Activated CD8-positive, alpha-beta T cell treated with anti-CD3 and anti-CD28 coated beads for 36 hours (primary cell): ENCODE measurements at places on chromosomes 4 and X. TPM values are rescaled to one million over a fixed set of nuclear protein-coding genes. Genes with fewer than 3 reads are reported as not detected.

Gene PAGE4
- total RNA-seq: not detected

Gene POU4F2
- not detected for total RNA-seq

Gene TMEM128
- 20.6 TPM for total RNA-seq

Gene NHSL2
- 0.88 TPM for total RNA-seq

Gene PRR27
- total RNA-seq: not detected

Gene NDNF
- 0.34 TPM for total RNA-seq

Gene NHS
- 7.3 TPM for total RNA-seq

Gene MAP7D2
- 0.20 TPM for total RNA-seq

Gene PGAM4
- 1.3 TPM for total RNA-seq

Gene HSFX3
- total RNA-seq: not detected

DNA sequence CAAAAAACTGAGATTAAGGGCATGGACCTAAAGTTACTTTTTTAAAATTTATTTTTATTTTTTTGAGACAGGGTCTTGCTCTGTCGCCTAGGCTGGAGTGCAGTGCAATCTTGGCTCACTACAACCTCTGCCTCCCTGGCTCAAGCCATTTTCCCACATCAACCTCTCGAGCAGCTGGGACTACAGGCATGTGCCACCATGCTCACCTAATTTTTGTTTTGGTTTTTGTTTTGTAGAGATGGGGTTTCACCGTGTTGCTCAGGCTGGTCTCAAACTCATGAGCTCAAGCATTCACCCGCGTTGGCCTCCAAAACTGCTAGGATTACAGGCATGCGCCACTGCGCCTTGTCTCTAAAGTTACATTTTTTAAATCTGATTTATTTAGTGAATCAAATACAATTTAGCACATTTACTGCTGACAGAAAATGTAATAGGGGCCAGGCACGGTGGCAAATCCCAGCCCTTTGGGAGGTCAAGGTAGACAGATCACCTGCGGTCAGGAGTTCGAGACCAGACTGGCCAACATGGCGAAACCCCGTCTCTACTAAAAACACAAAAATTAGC, 38.3 kb downstream of the GUCY1A1 start:
- H3K36me3 ChIP-seq: no peaks in the 10 kb centered on the region
- H3K27ac ChIP-seq: no peak overlapping the region
- DNase-seq: no peak
- H3K4me3 ChIP-seq: no peak overlapping the region

DNA sequence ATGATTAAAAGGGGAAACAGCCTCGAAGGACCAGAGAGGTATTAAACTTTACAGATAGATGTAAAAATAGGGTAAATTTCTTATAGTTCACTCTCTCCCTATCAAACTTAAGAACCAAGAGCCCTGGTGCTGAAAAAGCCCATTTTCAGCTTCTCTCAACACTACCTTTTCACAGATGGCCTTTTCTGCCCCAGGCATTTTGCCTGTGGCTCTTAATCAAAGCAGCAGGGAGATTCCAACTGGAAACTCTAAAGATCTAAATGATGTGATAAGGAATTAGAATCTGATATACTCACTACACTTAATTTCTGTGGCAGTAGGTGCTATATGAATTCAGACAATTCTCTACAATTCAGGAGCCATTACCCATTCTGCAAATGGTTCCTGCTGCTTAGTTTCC, 60.0 kb downstream of the AMMECR1 start:
- peaks cover 24% of the 10 kb centered on the region for H3K4me1 ChIP-seq
- H3K4me3 ChIP-seq: no peak overlapping the region
- peaks cover 1% of the 10 kb centered on the region for H3K36me3 ChIP-seq
- no peak overlapping the region for H3K27ac ChIP-seq

GRCh38 chr4:103719830-103720207, at the start of gene TACR3:
TSS of gene TACR3 (minus strand) at chr4:103719985. CDS start at chr4:103719675, 310 bp downstream.
- H3K27ac ChIP-seq: no peak within 1 kb of the TSS
- H3K4me1 ChIP-seq: no peaks in the 10 kb centered on the region
- H3K36me3 ChIP-seq: no peaks in the 10 kb centered on the region
- no peak within 1 kb of the TSS for H3K4me3 ChIP-seq
- no peak for DNase-seq

- H3K4me1 ChIP-seq: peaks cover 20% of the 10 kb centered on the region
- H3K27ac ChIP-seq: no peak overlapping the region
- H3K4me3 ChIP-seq: no peak overlapping the region
- DNase-seq: no peak
Observed at GRCh38 chr4:147739239-147739823, 7.4 kb downstream of the ARHGAP10 start.

DNA sequence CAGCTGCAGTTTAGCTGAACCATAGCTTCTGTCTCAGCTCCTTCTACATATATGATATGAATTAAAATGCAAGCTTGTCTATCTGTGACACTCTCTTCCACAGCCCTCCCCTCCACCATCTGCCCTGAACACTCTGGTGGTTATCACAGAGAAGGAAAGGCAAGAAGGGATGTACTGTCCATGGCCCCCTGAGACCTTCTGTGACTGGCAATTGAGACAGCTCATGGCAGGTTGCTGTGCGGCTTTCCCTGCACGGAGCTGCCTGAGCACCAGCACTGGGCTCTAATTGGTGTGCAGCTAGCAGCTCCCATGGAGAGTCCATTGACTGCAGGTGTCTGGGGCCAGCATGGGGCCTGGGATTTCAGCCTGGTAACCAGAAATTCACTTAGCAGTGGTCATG, 109.8 kb upstream of the ANXA3 start:
- DNase-seq: no peak
- no peak overlapping the region for H3K27ac ChIP-seq
- no peak overlapping the region for H3K4me3 ChIP-seq

GRCh38 chr4:2501034-2501594, 32.2 kb downstream of the RNF4 start:
- no peak overlapping the region for H3K4me3 ChIP-seq
- peaks cover 52% of the 10 kb centered on the region for H3K36me3 ChIP-seq
- H3K27ac ChIP-seq: no peak overlapping the region
- H3K4me1 ChIP-seq: peaks cover 12% of the 10 kb centered on the region
- no peak for DNase-seq

DNA sequence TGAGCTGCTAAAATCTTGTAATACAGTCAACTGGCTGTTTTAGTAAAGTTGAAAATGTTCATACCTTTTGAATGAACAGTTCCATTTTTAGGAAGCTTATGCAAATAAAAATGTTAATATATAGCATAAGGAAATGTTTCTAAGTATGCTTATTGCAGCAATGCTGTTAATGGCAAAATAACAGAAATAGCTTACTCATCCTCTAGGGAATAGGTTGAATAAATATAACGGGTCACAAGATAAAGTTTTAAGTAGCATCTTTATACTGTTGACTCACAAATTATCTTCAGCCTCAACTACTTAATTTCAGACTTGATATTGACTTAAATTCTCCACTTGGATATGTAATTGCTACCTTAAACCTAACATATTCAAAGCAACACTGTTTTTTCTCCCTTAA, 27.7 kb downstream of the HERC3 start:
- H3K27me3 ChIP-seq: no peaks in the 10 kb centered on the region
- H3K4me1 ChIP-seq: peaks cover 35% of the 10 kb centered on the region
- DNase-seq: no peak
- H3K27ac ChIP-seq: no peak overlapping the region
- peaks cover 33% of the 10 kb centered on the region for H3K36me3 ChIP-seq

- no peaks in the 10 kb centered on the region for H3K27me3 ChIP-seq
- H3K27ac ChIP-seq: no peak overlapping the region
- peaks cover 3% of the 10 kb centered on the region for H3K4me1 ChIP-seq
- H3K36me3 ChIP-seq: peaks cover 16% of the 10 kb centered on the region
Observed at GRCh38 chr4:88660446-88661294, 37.0 kb downstream of the NAP1L5 start.

DNA sequence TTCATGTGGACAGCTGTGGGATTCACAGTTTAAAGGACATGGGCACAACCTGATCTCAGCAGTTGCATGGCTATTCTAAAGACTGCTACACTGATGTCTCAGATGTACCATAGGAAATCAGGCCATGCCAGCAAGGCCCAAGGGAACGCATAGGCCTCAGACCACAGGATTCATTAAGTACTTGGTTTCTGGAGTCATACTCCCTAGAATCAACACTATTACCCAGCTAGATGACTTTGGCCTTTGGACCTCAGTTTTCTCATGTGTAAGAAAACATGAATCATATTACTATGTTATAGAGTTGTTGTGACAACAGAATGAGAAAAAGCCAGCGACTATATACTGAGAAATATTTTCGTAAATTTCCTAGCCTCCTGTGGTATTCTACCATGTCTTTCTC, 67.9 kb downstream of the NHS start:
- no peak for DNase-seq
- H3K4me1 ChIP-seq: no peaks in the 10 kb centered on the region
- H3K4me3 ChIP-seq: no peak overlapping the region
- no peaks in the 10 kb centered on the region for H3K36me3 ChIP-seq

DNA sequence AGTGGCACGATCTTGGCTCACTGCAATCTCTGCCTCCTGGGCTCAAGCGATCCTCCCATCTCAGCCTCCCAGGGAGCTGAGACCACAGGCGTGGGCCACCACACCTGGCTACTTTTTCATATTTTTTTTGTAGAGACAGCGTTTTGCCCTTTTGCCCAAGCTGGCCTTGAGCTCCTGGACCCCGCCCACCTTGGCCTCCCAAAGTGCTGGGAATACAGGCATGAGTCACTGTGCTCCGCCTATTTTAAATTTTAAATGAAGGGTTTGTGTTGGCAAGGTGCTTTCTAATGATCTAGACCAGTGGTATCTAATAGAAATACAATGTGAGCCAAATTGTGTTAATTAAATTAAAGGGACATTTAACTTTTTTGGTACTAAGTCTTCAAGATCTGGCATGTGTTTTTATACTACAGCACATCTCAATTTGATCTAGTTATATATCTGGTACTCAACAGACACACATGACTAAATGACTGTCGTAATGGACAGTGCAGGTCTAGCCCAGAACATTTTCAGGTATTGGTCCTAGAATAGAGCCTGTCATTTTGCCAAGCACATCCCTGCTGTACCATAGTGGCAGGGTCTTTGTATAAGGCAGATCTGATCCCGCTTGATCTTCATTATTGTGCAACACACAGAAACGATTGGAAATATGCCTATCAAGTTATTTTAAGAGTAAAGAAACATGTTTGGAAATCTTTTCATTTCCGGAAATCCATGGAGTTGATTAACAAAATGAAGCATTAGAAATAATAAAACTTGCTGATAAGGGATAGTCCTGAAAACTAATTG, 7.3 kb downstream of the PGK1 start:
- H3K4me3 ChIP-seq: peak overlapping the region; percentile 54
- peaks cover 81% of the 10 kb centered on the region for H3K36me3 ChIP-seq
- no peak for DNase-seq
- no peaks in the 10 kb centered on the region for H3K27me3 ChIP-seq
- peaks cover 60% of the 10 kb centered on the region for H3K4me1 ChIP-seq
- peak overlapping the region; percentile 57 for H3K27ac ChIP-seq

DNA sequence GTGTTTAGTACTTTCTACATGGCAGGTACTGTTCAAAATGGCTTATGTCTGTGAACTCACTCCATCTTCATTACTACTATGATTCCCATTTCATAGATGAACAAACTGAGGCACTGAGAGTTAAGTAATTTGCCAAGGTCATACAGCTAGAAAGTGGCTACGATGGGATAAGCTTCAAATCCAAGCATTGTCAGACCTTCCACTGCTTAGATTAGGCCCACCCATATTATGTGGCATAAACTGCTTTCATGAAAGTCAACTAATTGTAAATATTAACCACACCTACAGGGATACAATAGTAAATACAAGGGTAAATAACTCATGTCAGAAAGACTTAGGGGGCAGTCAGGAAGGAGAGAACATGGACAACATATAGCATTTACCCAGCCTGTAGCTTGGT, 68.8 kb downstream of the SLITRK2 start:
- no peaks in the 10 kb centered on the region for H3K4me1 ChIP-seq
- no peak for DNase-seq
- no peaks in the 10 kb centered on the region for H3K36me3 ChIP-seq
- H3K27ac ChIP-seq: no peak overlapping the region
- no peak overlapping the region for H3K4me3 ChIP-seq

- no peaks in the 10 kb centered on the region for H3K27me3 ChIP-seq
- peaks cover 48% of the 10 kb centered on the region for H3K4me1 ChIP-seq
- peaks cover 71% of the 10 kb centered on the region for H3K36me3 ChIP-seq
- H3K4me3 ChIP-seq: peak overlapping the region; percentile 88
- DNase-seq: peak; percentile 69
- peak overlapping the region; percentile 99 for H3K27ac ChIP-seq
Observed at GRCh38 chrX:71107762-71108360, 1.3 kb upstream of the CXorf65 start.

- no peaks in the 10 kb centered on the region for H3K27me3 ChIP-seq
- H3K36me3 ChIP-seq: peaks cover 48% of the 10 kb centered on the region
- peak overlapping the region; percentile 94 for H3K27ac ChIP-seq
- peak overlapping the region; percentile 94 for H3K4me3 ChIP-seq
Observed at GRCh38 chr4:70996018-70996360, 2.5 kb downstream of the DCK start.

- H3K27me3 ChIP-seq: no peaks in the 10 kb centered on the region
- no peak overlapping the region for H3K27ac ChIP-seq
- H3K4me1 ChIP-seq: no peaks in the 10 kb centered on the region
- no peak overlapping the region for H3K4me3 ChIP-seq
- no peak for DNase-seq
Observed at GRCh38 chr4:82975792-82976191, 34.8 kb downstream of the LIN54 start.

- no peaks in the 10 kb centered on the region for H3K4me1 ChIP-seq
- no peaks in the 10 kb centered on the region for H3K36me3 ChIP-seq
- no peaks in the 10 kb centered on the region for H3K27me3 ChIP-seq
- DNase-seq: no peak
- H3K27ac ChIP-seq: no peak overlapping the region
- no peak overlapping the region for H3K4me3 ChIP-seq
Observed at GRCh38 chr4:33961761-33962160, 2282.6 kb downstream of the ARAP2 start.

DNA sequence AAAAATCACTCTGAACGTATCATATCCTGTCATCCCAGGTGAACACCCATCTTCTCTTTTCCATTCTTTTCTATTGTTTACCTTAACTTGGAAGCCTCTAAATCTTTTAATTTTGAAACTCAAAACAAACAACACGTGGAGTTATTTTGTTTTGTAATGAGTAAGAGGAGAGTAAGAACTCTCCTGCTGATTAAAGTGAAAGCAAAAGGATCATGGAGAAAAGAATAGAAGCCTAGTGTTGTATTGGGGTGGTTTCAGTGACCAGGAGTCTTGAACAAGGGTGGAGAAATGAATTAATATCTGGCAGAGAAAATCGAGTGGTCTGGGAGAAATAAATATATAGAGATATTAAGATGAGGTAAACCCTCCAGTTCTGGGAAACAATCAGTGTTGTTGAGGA, 237.4 kb upstream of the UGT8 start:
- no peak overlapping the region for H3K4me3 ChIP-seq
- H3K27me3 ChIP-seq: peaks cover 4% of the 10 kb centered on the region
- no peak overlapping the region for H3K27ac ChIP-seq
- no peaks in the 10 kb centered on the region for H3K36me3 ChIP-seq
- no peak for DNase-seq

DNA sequence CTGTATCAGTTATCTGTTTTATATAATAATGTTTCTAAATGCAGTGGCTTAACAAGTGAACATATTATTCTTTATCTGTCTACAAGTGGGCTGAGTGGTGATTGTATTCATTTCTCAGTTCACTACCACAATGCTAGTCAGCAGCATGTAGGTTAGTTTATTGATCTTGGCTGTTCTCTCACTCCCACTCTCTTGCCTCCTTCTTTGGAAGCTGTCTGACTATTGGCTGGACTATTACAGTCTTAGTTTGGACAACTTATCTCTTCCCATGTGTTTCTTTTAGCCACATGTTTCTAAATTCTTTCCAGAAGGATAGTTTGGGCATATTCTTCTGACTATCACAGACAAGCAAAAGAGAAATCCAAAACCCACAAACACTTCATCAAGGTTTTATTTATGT, 459.5 kb upstream of the AGA start:
- no peak overlapping the region for H3K27ac ChIP-seq
- DNase-seq: no peak
- no peaks in the 10 kb centered on the region for H3K4me1 ChIP-seq
- H3K4me3 ChIP-seq: no peak overlapping the region
